ENCODE measurements at places on chromosomes 3 and 15.

- no peak for DNase-seq
These were observed 19.6 kb downstream of the PARP14 start for GRCh38 chr3:122700193-122700592.

GRCh38 chr15:92457471-92458041 is 63.9 kb downstream of the ST8SIA2 start:
- no peak for DNase-seq

DNA sequence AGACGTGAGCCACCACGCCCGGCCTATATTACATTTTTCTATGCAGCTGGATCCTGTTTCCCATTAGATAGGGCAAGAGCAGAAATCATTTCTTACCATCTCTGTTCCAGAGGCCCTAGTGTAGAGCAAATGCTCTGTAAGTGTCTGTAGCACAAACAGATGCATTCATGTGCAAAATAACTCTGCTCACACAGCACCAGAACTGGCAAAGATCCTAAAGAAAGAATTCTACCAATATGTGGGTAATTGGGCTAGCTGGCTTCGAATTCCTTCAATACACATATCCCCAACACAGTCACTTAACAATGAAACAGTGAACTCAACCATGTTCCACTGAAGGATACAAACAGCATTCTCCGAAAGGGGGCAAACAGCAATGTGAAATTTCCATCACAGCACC is 32.7 kb upstream of the DCUN1D1 start:
- no peak for DNase-seq

GRCh38 chr15:74364936-74365597 is 2.4 kb downstream of the CYP11A1 start:
- no peak for DNase-seq

DNA sequence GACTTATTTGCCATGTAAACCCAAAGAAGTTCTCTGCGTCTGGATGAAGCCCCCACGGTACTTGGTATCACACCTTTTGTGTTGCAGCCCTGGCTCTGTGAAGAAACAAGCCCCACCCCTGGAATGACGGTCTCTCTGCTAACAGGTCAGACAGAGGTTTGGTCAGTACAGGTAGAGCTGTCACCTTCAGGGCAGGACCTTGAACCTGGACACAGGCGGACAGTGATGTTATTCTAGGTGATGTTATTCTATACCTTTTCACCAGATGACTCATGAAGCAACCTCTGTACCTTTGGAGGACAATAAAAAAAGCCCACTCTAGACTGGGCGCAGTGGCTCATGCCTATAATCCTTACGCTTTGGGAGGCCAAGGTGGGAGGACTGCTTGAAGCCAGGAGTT is 11.0 kb upstream of the GMPPB start:
- no peak for DNase-seq

DNA sequence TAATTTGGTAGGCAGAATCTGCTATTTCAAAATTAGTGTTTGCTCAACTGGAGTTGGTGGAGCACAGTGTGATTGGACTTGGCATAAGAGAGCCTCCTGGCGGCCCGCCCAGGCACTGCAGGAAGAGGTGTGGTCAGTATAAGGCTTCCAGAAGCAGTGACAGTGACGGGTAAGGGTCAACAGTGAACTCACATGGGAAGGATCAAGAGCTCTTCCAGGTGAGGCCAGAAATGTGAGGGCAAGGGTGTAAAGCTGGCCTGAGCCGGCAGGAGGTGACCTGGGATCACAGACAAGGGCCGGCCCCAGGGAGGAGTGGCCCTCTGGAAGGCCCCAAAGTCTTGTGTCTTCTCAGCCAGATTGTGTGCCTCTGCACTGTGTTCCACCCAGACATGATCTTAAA is 93.2 kb upstream of the RNF7 start:
- DNase-seq, result no peak

DNA sequence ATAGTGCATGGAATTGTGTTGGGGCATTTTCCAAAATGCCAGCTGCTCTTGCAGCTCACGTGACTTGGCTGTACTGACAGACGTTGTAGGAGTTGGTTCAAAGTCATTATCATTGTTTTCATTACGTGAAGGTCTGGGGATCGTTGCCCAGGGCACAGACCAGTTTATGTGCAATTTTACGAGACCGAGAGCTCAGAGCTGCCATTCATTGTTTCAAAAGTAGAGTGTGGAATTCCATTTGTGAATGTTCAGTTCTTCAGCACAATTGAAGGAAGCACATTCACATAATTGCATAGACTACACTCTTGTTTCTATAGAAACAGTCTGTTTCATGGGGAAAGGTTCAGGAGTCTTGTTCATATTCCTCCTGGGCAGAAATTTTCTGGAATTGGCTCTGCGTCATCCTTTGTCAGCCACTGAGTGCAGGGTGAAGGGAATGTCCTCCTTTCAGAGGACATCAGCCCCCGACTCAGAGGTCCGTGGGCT is 54.5 kb downstream of the GABRG3 start:
- no peak for DNase-seq

- DNase-seq, result no peak
These were observed 283.1 kb upstream of the LRRFIP2 start for GRCh38 chr3:37457378-37458065.

DNA sequence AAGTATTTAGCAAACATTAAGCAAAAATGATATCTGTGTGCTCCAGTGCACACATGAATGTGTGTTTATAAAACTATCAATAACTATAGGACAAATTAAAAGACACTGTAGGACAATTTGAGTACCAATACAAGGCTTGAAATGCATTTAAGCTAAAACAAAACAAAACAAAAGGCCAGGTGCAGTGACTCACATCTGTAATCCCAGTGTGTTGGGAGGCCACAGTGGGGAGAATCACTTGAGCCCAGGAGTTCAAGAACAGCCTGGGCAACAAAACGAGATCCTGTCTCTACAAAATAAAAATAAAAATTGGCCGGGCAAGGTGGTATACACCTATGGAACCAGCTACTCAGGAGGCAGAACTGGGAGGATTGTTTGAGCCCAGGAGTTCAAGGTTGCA is 50.7 kb downstream of the CSNK1G1 start:
- DNase-seq, result no peak

DNA sequence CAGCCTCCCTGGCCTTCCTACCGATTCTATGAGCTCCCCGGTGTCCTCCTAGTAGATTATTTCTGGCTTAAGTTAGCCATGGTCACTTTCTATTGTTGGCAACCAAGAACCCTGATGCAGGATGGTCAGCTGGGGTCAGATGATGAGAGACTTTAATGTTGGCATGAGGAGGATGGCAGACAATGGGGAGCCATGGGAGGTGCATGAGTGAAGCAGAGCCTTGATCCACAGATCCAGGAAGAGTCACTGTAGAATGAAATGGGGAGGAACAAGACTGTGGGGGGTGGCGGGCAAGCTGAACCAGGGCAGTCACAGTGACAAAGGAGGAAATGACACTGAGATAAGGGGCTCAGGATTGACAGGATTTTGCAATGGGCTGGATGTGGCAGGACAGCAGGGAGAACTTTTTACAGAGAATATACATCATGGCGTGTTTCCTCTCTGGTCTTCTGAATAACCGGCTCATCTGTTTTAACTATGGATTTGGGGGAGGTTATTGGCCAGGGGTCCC is 60.9 kb downstream of the RPLP1 start:
- DNase-seq, result no peak

- peak; percentile 25 for DNase-seq
These were observed 42.5 kb downstream of the CHCHD6 start for GRCh38 chr3:126746395-126747177.

DNA sequence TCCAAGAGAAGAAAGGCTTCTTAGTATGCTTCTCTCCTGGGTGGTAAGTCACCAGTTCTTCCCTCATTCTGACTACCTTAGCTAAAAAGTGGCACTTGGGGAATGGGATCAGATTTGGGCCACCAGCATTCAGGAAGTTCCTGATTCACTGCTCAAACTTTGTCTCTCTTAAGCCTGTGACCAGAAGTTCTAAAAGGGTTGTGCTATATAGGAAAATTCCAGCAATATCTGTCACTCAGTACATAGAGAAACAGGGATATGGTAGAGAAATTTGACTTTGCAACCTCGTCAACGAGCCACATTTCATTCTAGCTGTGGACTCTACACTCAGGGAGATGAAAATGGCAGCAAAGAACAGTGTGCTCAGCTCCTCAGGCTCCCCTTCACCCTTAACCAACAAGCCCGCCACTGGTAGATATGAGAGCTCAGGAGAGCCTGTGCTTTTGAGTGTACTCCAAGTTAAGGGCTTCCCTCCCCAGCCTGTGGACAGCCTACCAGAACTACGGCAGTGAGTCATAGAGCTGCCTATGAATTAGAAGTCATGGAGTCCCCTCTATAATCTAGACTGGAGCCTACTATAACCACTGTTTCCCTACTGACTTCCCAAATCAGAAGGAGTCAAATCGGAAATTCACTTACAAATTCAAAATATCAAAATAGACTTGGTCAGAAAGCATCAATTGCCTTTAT is 52.6 kb upstream of the MYO5C start:
- no peak for DNase-seq

GRCh38 chr15:20271647-20272046 is 270.0 kb downstream of the GOLGA6L6 start:
- no peak for DNase-seq

- no peak for DNase-seq
These were observed 151.4 kb upstream of the BCL6 start for GRCh38 chr3:187896646-187897045.

GRCh38 chr3:15333099-15333955 is 941 bp upstream of the SH3BP5 start:
- DNase-seq, result no peak
